ENCODE measurements at places on chromosomes 11 and 22. TPM values are rescaled to one million over a fixed set of nuclear protein-coding genes. Genes with fewer than 3 reads are reported as not detected.

DNA sequence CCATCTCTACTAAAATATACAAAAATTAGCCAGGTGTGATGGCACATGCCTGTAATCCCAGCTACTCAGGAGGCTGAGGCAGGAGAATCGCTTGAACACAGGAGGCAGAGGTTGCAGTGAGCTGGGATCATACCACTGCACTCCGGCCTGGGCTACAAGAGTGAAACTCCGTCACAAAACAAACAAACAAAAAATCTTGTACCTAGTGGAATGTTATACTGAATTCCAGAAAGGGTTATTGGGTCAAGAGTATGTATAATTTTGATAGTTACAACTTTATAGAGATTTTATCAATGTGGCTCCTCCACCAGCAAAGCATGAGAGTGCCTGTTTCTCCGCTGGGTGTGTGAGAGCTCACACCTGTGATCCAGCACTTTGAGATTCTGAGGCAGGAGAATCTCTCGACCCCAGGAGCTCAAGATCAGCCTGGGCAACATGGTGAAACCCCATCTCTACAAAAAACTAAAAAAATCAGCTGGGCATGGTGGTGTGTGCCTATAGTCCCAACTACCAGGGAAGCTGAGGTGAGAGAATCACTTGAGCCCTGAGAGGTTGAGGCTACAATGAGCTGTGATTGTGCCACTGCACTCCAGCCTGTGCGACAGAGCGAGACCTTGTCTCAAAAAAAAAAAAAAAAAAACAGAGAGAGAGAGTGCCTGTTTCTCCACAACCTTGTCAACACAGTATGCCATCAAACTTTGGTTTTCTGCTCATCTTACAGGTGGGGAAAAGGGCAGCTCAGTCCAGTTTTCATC lies 12.7 kb upstream of the FOLR1 start:
- DNase-seq: no peak

DNA sequence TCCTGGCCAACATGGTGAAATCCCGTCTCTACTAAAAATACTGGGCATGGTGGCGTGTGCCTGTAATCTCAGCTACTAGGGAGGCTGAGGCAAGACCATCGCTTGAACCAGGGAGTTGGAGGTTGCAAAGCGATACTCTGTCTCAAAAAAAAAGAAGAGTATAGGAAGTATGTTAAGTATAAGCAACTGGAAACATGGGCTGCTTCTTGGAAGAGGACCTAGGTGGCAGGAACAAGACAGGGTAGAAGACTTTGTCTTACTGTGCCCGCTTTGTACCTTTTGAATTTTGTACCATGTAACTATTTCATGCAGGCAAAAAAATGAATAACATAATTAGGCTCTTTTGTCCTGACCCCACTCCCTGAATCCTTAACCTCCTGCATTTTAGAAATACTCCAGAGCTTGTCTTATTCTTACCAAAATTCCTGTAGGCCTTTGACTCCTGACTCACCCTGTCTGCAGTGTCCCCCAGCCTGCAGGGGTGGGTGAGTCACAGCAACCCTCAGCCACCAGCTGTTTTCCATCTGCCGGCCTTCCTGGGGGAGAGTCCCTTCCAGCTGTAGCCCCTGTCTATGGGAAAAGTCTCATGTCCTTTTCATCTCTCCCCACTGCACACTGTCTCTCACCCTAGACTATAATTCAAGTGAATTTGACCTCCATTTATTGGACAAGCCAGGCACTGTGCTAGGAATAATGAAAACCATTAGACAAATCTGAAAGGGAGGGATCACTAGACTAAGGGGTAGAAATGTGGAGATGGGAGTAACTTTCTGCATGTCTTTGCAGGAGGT lies 41.8 kb downstream of the TXN2 start:
- DNase-seq: no peak

DNA sequence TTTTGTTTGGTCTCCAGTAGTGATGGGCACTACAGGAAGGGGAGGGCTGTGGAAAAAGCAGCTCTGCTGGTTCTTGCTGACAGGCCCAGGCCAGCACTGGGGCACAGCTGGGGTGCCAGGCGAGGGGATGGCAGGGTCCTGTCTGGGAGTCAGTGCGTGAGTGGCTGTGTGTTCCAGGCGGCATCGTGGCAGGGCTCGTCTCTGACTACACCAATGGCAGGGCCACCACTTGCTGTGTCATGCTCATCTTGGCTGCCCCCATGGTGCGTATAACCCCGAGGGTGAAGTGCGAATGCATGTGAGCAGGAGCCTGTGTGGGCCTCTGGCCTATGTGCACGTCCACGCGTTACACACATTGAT lies 20.9 kb downstream of the SLC37A2 start:
- peak; percentile 74 for DNase-seq

DNA sequence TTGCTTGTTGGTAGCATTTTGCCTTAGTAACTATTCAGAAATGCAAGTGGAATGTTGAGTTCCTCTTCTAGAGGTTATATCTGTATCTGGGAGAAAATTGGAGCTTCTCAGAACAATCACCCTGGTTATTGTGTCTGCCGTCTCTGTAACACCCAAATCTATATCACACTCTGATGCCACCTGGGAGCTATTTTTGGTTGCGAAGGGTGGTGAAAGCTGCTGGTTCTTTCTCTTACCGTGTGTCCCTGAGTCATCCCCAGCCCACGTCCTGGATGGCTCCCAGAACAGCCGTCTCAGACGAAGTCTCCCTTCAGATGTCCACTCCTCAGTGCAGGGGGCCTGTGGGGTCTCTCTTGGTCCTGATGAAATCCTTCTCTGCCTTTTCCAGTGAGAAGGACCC lies 83.5 kb downstream of the C22orf31 start:
- DNase-seq: no peak

GRCh38 chr11:18657673-18658072 lies 23.5 kb upstream of the SPTY2D1 start:
- no peak for DNase-seq

DNA sequence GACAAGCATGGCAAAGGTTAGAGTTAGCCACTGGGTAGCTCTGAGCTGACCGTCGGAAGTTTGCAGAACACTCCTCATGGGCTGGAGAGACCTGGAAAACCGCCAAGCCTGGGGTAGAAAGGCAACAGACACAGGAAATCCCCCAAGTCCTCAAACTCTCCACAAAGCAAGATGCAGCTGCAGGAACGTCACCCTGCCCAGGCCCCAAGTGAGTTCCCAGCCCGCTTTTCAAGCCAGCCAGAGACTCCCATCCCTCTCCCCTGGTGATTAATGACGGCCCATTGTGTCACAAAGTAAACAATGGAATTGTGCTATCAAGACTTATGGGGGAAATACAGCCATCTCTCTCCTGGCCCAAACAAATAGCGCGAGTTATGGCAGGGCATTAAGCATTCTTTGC lies 633.0 kb downstream of the TBC1D22A start:
- DNase-seq: peak; percentile 45

DNA sequence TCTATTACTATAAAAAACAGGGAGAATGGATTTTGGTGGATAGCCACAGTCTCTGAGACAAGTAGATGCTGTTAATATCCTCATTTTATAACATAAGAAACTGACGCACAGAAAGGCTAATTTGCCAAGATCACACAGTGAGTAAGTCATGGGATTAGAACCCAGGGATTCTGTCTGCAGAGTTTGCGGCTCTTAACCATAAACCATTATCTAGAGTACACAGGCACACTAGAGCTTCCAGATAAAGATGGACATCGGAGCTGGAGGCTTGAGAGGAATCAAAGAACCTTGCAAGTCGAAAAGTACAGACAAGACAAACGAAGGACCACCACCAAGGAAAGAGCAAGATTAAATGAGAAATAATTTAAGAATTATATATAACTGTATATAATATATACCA lies 11.3 kb downstream of the LGALS12 start:
- no peak for DNase-seq

DNA sequence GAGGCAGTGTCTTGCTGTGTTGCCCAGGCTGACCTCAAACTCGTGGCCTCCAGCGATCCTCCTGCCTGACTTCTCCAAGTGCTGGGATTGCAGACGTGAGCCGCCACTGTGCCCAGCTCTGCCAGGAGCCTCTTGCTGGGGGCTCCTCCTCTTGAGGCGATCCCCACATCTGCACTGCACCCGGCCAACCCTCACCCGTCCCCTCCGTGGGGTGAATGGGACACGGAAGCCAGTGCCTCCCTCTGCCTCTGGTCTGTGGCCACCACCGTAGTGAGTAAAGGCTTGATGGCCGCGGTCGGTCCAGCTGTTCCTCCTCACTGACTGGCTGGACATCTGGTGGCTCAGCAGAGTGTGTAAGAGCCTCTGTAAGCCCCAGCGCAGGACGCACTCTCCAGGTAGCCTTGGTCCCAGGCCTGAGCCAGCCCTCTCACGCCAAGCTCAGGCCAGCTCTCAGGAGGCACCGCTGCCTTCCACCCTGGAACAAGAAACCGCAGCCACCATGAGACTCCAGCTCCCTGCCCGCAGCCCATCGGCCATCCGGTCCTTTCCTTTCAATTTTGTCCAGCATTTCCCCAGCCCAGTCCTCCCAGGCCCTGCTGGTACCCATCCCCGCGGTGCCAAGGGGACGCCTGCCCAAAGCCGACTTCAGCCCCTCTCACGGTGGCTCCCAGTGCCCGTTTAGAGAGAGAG lies 100.3 kb downstream of the BRD1 start:
- DNase-seq: no peak

DNA sequence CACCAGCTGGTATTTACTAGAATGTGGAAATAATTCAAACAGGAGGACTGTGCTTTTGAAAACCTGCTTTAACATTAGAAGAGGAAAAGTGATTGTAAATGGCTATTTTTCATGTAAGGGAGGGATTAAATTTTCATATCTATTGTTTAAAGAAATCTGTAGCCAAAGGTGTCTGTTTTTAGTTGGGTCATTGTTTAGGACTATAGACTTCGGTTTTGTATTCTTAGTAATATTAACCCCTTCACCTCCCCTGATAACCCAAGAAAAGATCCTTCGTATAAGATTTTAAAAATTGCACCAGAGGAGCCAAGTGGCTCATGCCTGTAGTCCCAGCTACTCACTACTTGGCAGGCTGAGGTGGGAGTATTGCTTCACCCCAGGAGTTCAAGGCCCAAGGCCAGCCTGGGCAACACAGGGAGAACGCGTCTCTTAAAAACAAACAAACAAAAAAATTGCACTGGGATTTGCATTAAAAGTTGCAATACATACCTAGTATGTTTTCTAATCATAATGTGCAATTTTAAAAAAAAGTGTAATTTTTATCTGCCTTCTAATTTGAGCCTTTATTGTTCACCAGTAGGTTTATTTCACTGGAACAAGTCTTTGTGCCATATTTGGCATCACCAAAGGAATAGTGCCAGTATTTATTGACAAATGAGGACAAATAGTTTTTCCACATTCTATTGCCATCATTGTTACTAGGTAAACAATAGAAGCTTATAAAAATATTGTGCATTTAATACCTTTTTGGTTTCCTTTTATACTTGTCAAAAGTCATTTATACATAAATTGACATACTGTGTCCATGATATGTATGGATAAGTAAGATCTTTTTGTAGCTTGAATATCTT lies 34.3 kb downstream of the MTMR3 start:
- DNase-seq: no peak

The KCNQ1OT1 gene
- total RNA-seq: 3.1 TPM

The MCAT gene
- total RNA-seq: 25.3 TPM

The C1QTNF4 gene
- 2.1 TPM for total RNA-seq

The SLC25A18 gene
- total RNA-seq: 4.3 TPM

The ZC3H12C gene
- total RNA-seq: 8.1 TPM
